Activated CD8-positive, alpha-beta memory T cell treated with anti-CD3 and anti-CD28 coated beads for 4 hours (primary cell): ENCODE measurements at places on chromosomes 11 and 22.

DNA sequence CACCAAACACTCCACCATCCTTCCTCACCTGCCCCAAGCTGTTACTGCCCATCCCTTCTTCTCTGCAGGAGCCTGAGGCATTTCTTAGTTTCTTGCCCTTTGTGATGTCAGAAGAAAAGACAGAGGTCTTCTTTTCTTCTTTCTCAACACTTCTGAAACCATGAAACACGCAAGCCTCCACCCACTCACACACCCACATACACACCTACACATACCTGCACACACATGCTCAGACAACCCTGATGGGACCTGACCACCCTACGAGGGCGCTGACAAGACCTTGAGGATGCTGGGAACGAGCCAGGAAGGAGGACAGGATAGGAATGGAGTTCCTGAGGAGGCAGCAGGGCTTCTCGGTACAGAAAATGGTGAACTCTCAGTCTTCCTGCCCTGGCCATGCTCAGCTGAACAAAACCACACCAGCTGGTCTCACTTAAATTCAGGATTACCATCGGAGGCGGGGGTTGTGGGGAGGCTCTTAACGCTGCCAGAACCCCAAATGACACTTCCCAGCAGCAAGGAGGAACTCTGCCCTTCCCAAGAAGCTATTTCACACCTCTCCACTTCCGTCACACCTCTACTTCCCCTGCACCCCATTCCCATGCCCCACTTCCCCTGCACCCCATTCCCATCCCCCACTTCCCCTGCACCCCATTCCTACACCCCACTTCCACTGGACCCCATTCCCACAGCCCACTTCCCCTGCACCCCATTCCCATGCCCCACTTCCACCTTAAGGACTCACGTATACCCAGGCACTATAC, 41.0 kb downstream of the CSF2RB start:
- DNase-seq: no peak

DNA sequence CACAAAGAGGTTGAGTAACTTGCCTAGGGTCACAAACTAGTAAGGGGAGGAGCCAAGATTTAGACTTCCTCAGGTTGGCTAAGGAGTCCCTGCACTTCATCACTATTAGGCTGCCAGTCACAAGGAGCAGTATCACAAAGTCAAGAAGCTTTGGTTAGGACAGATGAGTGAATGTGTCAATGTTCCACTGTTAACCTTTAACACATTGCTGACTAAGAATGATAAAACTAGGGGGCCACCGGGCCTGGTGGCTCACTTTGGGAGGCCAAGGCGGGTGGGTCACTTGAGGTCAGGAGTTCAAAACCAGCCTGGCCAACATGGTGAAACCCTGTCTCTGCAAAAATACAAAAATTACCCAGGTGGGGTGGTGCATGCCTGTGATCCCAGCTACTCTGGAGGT, 32.0 kb downstream of the TMEM123 start:
- no peak for DNase-seq

GRCh38 chr11:43927925-43928707, 14.3 kb upstream of the C11orf96 start:
- no peak for DNase-seq

DNA sequence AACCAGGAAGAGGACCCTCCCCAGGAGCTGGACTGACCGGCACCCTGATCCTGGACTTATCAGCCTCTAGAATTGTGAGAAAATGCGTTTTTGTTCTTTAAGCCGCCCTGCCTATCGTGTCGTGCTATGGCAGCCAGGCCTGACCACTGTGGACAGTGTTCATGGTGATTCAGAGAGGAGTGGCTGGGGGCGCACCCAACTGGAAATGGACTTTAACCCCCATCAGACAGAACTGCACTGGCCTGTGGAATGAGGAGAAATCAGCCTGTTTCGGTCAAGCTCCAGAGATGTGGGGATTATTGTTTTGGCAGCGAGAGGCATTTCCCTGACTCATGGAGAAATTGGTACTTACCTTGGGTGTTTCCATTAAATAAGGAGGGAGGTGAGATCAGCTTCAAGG, 1437.8 kb downstream of the BRD1 start:
- no peak for DNase-seq

DNA sequence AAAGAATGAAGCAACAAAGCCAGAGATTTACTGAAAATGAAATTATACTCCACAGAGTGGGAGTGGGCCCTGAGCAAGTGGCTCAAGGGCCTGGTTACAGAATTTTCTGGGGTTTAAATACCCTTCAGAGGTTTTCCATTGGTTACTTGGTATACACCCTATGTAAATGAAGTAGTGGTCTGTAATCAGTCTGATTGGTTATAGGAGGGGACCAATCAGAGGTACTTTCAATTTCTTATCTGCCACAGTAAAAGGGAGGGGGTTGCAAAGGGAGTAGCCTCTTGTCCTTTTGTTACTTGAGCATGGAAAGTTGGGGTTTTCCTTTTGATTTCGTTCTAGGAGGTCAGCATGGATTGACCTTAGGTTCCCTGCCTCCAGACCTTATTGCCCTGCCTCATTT, 63.5 kb downstream of the ATM start:
- no peak for DNase-seq

- no peak for DNase-seq
Observed at GRCh38 chr11:120903686-120904085, 120.2 kb upstream of the TBCEL start.

DNA sequence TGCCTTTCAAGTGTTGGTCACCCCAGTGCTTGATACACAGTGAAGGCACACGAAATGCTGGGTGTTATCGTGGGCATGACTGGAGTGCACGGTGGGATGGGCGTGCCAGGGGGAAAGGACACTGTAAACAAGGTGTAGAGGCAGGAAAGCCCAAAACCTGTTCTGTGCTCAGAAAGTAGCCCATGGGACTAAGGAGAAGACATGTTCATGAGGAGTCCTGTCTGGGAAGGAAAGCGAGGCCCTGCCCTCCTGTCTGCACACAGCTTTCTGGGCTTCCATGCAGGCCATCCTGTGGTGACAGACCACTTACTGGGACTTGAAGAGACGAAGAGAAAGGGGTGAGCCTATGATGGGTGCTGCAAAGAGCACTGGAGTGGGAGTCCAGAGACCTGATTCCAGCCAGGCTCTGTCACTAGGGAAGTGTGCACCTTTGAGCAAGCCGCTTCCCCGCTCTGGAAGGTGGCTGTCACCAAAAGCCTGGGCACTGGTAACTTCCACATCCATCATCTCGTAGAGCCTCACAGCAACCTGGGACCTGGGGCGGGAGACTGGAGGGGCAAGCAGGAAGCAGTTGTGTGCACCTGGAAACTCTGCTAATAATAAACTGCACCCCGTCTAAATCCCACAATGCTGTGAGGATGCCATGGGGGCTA, 846 bp upstream of the POU2F3 start:
- no peak for DNase-seq

- DNase-seq: no peak
Observed at GRCh38 chr11:75449271-75449670, 16.3 kb upstream of the KLHL35 start.

GRCh38 chr11:111355956-111356659, 23.0 kb downstream of the POU2AF1 start:
- DNase-seq: no peak

DNA sequence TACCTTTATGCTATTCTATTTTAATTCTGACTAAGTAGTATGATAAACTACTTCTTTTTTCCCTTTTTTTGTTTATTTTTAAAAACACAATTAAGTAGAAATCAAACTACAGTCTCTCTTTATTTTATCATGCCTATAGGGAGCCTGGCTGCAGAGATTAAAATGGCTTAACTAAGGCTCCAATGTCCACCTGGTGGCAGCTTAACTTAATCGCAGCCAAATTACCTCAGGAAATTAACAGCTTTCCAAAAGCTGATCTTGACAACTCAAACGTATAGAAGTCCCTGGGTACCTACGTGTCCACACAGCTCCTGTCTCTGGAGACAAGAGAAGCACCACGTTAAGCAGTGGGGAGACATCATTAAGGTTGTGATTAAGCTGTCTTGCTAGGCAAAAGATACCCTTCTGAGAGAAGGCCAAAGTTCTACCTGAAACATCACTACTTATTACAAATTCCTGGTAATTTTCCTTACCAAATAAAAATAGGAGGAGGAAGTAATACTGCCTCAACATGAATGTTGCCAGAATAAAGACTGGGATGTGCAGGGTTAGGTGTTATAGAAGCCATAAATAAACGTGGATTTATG, 63.2 kb upstream of the SNX19 start:
- no peak for DNase-seq

- no peak for DNase-seq
Observed at GRCh38 chr11:119015054-119015611, 3.0 kb downstream of the RPS25 start.

GRCh38 chr11:73404048-73404447, 27.8 kb downstream of the RELT start:
- DNase-seq: no peak

GRCh38 chr11:72295471-72295870, 51.5 kb upstream of the PHOX2A start:
- DNase-seq: no peak

- no peak for DNase-seq
Observed at GRCh38 chr11:62981743-62982142, 3.0 kb downstream of the SLC22A6 start.

GRCh38 chr11:17599460-17599925, 52.4 kb downstream of the OTOG start:
- DNase-seq: no peak

DNA sequence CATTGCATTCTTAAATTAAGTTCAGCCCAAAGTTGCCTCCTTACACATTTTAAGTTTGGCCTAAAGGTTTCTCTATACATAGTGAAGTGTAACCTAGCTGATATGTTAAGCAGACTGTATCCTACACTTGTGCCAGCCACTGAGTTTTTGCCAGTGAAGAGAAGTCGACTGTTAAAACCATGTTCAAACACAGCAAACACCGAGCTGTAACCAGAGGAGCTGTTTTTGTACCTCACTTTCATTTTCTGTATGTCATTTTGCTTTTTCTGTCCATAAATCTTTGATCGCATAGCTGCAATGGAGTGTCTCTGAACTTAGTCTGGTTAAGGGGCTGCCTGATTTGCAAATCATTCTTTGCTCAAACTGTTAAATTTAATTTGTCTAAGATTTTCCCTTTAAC, 403.7 kb downstream of the LUZP2 start:
- no peak for DNase-seq

DNA sequence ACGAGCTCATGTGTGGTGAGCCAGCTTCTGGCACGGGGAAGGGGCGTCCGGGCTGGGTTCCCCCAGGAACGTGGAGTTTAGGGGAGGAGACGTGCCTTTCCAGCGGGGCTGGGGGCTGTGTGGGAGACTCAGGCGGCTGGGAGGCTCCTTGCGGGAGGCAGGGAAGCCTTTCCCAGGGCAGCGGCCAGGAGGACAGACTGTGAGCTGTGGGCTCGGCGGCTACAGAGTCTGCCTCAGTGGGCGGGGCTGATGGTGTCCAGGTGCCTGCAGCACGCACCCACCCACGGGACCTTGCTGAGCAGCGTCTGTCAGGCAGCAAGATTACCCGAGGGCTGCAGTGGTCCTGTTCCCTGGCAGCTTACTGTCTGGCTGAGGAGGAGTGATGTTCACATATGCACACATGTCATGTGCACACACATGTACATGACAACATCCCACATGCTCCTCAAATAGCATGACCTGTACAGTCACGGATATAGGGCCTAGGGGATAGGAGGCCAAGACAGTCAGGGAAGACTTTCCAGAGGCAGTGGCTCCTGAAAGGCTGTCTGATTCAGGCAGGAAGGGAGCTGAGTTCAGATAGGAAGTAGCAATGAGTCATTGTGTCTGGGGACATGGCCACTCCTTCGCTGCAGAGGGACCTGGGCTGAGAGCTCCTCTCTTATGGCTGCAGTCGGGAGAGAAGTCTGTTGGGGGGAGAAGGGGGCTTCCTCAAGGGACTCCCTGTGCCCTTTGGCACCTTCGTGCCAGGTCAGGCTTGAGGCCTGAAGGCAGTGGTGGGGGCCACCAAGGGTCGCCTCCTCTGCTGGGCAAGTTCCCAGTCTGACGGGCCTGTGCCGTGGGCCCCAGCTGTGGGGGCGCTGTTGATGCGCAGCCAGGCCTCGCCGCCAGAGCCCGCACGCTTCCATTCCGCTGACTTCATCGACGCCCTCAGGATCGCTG, 23.3 kb upstream of the PPP6R3 start:
- no peak for DNase-seq

DNA sequence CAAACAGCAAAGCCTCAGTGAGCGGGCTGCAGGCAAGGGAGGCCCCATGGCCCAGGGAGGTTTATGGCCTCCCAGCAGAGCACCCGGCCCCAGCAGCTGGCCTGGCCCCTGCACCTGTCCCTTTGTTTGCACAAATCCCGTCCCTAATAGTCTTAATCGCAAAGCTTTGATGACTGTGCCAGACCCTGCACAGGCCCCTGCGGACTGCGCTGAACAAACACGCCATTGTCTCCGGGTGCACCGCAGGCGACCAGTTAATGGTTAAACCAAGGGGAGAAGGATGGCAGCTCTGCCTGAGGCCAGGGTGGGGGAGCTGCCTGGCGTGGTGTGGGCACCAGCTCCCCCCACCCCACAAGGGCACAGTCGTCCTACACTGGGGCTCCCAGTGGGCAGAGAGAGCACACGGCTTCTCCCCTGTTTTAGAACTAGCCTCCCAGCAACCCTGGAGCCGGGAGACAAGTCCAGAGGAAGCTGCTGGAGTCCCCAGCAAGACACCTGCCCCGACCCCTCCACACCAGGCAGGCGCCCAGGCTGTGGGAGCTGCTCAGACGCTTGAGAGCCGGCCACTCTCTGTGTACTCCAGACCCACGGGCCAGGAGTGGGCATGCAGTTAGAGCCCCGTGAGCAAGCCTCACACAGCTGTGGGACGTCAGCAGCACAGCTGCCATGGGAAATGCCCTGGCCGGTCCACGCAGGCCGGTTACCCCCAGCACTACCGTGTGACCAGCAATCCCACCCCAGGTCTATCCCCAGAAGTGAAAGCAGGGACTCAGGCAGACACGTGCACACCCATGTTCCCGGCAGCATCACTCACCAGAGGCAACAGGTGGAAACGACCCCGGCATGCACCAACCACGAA, 39.7 kb upstream of the TH start:
- DNase-seq: no peak

DNA sequence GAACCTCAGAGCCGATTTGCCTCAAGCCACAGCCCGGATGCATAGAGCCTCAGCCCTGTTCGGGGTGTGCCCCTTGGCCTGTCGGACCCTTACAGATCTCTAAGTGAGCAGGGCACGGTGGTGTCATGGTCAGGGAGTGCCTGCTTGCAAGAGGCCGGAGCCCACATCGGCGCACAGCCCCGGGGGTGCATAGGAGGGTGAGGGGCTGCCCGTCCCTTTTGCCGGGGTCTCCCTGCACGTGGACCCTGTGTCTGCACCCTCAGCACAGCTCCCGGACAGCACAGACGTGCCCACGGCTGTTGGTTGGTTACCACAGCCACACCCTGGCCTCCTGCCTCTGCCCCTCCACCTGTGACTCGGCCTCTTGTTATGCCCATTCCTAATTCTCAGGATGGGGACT, 6.5 kb downstream of the RAB36 start:
- DNase-seq: no peak

DNA sequence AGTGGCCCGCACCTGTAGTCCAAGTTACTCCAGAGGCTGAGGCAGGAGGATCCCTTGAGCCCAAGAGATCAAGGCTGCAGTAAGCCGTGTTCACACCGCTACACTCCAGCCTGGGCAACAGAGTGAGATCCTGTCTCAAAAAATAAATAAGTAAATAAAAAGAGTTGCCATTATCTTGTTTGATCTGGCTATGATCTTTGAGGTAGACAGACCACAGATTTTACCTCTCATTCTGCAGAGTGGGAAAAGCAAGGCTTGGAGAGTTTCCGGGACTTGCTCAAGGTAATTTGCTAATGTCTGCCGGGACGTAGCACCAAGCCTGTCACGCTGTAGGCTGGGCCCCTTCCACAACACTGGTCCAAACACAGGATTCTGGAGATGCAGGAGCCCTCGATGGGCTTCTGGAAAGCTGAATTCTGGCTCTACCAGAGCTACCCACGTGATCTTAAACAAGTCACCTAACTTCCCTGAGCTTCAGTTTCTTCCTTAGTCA, 6.8 kb downstream of the GRAP2 start:
- no peak for DNase-seq
